ENCODE measurements at places on chromosomes 16 and 17.

- DNase-seq: no peak
Measured at GRCh38 chr16:8739989-8740704, 57.3 kb downstream of the TMEM186 start.

DNA sequence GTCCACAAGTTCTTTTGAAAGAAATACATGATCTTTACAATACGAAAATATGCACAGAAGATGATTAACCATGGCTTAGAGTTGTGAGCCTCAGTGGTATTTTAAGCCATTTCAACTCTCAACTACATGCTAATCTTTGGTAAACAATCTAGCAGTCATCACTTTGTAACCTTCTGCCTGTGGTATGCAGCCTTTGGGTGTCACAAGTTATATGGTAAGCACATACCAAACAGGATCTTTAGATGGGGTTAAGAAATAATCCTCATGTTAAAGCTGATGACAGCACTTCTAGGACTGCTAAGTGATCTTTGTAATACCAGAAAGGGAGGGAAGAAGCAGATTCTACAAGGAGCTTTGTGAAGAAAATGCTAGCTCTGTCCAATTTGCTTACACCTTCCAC is 74.3 kb downstream of the CA4 start:
- no peak for DNase-seq

DNA sequence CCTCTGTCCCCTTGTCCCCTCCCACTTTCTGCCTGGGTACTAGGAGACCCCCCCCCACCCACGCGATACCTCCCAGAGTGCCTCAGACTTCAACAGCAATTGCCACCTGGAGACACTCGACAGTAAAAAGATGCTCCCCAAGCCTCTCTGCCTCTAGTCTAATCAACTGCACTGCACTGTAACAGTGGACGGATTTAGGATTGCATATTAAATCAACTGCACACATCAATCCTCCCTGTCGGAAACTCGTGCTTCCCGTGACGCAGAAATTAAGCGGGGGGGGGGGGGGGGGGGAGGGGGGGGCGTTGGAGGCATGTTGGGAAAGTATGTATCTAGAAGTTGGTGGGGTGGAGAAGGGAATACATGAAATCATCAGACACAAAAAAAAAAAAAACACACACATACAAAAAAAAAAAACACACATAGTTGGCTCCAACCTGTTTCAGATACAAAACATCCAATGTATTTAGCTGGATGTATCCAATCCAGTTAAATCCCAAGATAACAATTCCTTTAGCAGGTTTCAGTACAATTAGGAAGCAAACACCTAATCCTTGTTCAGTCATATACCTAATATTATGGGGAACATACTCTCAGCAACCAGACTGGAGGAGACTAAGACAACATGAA is 29.7 kb downstream of the FAM222B start:
- no peak for DNase-seq

GRCh38 chr16:27486344-27486743 is 63.4 kb downstream of the GTF3C1 start:
- no peak for DNase-seq

GRCh38 chr17:19551591-19552148 is 18.0 kb downstream of the SLC47A1 start:
- DNase-seq: no peak

DNA sequence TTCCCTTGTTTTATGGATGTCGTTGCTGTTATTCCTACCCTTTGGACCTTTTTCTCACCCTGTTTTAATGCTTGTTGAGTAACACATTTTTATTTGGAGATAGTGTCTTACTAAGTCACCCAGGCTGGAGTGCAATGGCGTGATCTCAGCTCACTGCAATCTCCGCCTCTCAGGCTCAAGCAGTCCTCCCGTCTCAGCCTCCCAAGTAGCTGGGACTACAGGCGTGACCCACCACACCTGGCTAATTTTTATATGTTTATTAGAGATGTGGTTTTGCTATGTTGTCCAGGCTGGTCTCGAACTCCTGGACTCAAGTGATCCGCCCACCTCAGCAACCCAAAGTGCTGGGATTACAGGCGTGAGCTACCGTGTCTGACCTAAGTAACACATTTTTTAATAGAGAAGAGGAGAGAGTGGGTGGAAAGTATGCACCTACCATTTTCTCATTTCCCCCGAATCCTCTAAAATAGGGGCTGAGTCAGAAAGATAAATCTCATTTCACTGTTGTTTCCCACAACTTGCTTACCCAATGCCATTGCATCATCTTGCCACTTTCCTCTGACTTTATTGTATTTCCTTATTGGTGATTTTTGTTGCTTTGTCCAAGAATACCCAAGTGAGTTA is 7.0 kb downstream of the DHX40 start:
- DNase-seq: no peak

- DNase-seq: no peak
Measured at GRCh38 chr17:31918701-31919128, 17.2 kb upstream of the UTP6 start.

GRCh38 chr16:89420204-89420603 is 70.2 kb downstream of the ANKRD11 start:
- no peak for DNase-seq

- no peak for DNase-seq
Measured at GRCh38 chr16:72530434-72530833, 358.5 kb upstream of the PMFBP1 start.

DNA sequence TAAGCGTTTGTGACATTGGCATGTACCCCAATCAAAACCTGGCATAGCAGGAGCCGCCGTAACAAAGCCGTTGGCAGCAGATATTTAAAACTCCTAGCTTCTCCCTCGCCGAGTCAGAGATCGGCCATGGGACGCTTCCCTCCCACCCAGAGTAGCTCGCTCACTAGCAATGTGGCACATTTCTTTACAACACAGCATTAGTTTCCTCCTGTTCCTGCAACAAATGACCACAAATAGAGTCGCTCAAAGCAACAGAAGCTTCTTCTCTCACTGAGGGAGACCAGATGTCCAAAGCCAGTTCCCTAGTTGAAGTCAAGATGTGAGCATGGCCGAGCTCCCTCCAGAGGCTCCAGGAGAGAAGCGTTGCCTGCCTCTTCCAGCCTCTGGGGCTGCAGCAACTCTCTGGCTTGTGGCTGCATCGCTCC is 106.7 kb downstream of the RBFOX3 start:
- no peak for DNase-seq

- no peak for DNase-seq
Measured at GRCh38 chr16:81551151-81551808, 106.7 kb downstream of the CMIP start.

DNA sequence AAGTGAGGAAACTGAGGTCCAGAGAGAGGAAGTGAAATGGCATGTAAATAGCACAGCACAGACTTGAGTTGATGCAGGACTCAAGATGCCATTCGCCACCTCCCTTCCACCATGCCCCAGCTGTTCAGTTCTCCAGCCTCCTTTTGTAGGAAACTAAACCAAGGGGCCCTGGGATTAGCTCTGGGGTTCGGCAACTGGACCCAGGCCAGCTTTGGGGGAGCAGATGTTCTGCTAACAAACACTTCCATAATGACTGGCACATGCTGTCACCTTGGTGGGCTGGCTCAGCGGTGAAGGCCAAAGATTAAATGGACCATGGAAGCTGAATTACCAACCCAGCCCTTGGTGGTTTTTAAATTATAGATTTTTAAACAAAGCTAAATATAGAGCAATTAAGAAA is 77.0 kb downstream of the IRX6 start:
- no peak for DNase-seq

- no peak for DNase-seq
Measured at GRCh38 chr16:12291989-12292759, 315.6 kb downstream of the SNX29 start.

- DNase-seq: no peak
Measured at GRCh38 chr16:23206986-23207385, 24.4 kb downstream of the SCNN1G start.

GRCh38 chr17:71402661-71403141 is 718.1 kb upstream of the SOX9 start:
- DNase-seq: no peak

DNA sequence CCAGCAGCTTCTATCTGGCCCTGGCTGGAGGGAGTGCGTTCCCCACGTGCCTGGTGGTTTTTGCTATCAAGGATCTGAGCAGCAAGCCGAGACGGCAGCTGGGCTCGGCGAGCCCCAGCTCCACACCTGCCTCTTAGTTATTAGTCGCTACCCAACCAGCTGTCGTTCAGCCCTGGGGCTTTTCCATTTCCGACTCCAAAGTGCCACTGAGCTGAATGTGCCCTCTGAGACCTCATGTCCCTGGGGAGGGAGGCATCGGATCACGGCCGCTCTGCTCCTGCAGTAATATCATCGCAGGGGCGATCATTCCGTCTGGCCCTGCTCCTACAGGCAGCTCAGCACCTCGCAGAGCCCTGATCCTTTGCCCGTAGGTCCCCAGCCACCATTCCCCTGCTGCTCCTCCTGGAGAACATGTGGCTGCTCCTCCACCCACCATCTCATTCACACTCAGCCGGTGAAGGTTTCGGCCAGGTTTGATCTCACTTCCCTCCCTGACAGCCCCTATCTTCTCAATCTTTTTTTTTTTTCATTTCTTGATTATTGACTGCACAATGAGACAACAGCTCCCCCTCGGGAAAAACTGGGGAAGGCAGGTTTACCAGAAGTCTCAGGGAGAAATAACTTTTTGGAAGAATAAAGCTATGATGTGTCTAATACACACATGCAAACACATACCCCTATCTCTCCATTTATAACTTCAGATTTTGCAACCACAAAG is 86.7 kb downstream of the ZFHX3 start:
- DNase-seq: no peak

DNA sequence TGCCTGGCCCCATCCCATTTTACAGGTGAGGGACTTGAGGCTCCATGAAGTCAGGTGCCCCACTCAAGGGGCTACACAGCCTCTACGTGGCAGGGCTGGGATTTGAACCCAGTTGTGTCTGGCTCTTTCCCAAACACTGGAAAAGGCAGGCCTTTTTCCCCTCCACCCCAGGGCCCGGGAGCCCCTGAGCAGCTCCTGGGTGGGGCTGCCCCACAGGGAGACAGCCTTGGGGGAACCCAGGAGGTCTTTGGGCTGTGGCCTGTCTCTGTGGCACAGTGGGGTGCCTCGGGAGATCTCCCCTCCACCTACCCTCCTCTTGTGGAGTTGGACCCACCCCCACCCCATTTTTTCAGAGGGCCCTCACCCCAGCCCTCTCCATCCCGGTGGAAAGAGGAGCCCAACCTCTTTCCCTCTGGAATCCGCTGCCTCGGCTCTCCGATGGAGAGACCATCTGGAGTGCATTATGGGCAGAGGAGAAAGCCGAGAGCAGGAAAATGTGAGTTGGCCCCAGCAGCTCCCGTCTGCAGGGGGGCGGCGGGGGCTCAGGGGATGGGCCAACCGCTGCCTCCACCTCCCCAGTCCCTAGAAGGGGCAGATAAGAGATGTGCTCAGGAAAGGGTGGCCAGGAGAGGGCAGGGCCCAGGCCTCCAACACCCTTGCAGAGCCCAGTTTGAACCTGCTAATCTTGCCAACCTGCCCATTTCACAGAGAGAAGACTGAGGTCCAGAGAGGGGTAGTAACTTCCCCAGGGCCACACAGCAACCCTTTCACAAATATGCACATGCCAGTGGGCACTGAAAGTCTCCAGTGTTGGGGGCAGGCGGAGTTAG is 15.4 kb upstream of the TMEM92 start:
- DNase-seq: no peak

DNA sequence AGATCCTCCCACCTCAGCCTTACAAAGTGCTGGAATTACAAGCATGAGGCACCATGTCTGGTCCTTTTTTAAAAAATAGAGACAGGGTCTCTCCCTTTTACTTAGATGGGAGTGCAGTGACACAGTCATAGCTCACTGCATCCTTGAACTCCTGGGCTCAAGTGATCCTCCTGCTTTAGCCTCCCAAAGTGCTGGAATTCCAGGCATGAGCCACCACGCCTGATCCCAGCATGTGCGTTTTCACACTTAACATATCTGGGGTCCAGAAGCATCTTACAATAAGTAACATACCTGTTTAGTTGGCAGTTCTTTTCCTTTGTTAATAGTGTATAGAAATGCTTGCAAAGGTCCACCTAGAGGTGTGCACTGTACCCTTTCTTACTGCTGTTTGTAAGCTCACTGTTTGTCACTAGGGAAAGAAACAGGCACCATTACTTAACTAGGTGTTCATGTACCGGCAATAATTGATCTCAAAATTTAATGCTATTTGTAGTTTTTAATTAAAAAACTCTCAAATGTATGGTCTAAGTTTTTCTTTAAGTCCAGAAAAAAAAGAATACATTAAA is 221.7 kb downstream of the RPTOR start:
- DNase-seq: no peak

DNA sequence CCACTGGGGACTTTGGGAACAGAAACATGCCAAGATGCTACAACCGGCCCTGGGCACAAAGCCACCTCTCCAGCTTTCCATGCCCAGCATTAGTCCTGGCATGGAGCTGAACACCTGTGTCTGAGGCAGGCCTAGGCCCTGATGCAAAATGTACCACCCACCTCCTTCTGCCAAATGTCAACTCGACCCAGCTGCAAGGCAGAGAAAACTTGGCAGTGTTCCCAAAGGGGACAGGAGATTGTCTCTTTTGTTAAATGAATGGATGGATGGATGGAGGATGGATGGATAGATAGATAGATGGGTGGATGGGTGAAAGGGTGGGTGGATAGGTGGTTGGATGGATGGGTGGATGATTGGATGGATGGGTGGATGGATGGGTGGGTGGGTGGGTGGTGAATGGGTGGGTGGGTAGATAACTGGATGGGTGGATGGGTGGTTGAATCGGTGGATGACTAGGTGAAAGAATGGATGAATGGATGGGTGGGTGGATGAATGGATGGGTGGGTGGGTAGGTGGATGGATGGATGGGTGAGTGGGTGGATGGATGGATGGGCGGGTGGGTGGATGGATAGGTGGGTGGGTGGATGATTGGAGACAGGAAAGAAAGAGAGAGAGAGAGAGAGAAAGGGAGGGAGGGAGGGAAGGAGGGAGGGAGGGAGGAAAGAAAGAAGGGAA is 73.4 kb upstream of the TNRC6C start:
- DNase-seq: no peak

GRCh38 chr16:59048876-59049275 is 314.8 kb upstream of the GOT2 start:
- no peak for DNase-seq

GRCh38 chr16:85370881-85371651 is 242.1 kb upstream of the GSE1 start:
- no peak for DNase-seq

DNA sequence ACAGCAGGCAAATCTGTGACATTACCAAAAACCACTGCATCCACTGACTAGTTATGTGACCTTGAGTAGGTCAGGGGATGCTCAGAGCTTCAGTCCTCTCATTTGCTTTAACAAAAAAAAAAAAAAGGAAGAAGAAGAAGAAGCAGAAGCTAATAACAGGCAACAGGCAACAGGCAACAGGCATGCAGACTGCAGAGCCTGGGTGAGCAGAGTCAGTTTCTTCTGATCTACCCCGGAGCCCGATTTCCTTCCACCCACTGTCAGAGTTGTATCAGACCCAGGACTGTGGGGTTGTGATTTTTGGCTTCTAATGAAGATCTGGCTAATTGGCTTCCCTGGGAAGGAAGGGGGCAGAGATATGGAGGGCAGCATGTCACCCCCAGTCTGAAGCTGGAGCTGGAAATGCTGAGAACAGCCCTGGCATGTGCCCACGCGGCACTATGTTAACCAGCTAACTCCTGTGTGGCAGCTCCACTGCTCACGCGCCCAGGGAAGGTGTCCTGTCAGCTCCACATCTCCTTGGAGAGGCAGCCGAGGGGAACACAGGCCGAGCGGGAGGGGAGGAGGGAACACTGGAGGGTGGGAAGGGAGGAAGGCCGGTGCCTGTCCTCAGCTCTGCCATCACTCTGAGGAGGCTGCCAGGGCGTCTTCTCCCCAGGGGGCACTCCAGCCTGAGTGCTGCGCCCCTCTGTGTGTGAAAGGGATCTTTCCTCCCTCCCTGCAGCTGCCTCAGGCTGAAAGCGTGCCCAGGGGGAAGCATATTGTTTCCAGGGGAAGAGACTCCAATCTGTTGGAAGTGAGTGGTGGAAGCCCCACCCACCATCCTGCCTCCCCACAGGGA is 17.6 kb downstream of the SRCIN1 start:
- no peak for DNase-seq

All from CD8-positive, alpha-beta T cell (primary cell).